ENCODE measurements at places on chromosomes 7 and 10. TPM values are rescaled to one million over a fixed set of nuclear protein-coding genes. Genes with fewer than 3 reads are reported as not detected.

DNA sequence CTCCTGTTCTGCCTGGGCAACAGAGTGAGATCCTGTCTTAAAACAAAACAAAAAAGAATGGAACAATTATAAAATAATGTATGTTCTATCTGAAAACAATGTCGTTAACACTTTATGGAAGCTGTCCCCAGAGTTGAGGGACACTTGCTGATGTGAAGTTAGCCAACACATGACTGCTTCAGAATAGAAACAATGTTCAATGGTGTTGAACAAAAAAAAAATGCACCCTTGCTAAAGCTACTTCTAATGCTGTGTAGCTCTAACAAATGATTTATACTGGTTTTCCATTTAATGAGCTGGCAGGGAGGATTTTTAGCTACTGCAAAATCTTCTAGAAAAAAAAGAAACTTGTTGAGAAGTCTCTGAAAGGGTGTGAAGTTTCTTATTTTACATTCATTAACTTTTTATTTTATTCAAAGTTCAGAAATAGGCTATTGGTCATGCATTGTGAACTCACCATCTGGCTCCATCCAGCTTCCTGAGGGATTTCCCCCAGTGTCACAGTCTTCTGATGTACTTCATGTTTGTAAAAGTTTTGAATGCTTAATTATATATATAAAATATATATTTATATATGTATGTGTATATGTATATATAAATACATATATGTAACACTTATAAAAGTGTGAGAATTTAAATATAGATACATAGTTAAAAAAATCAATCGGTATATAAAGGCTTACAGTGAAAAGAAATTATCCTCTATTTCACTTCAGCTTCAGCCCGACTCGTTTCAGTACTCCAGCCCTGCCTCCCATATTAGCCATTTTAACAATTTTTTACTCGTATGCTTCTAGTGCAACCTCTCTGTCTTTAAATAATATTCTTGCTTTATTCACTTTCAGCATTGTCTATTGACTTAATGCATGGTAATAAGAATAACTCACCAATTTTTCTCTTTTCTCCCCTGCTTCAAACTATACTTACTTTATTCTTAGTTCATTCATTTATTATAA lies 35.0 kb downstream of the HDAC9 start:
- no peak for DNase-seq

Gene ACBD7
- 17.8 TPM for total RNA-seq

Gene PPP1R17
- total RNA-seq: 2.5 TPM

- no peak for DNase-seq
Measured at GRCh38 chr10:51918884-51919325, 219.5 kb upstream of the CSTF2T start.

Gene C10orf62
- not detected for total RNA-seq

Gene ARMC3
- total RNA-seq: 0.99 TPM

All from H1 (cell line).